Mesenchymal stem cell (in vitro differentiated cells and primary cell): ENCODE measurements at places on chromosomes 4 and X.

DNA sequence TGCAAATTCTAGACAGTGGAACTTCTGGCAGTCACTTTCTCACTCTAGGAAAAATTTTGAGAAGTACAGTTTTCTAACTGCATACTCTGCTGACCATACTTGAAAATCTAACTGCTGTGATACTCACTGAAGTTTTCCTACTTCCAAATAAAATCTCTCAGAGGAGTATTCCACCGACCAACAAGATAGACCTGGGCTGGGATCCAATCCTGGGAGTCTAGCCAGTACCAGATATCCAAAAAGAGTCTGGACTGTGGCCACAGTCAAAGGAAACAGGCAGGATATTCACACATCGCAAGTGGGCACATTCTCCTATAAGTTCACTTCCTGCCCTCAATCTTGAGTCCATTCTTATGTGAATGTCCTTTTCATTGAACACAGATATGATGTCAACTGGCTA lies 1138.7 kb upstream of the PCDH7 start:
- no peak for DNase-seq

DNA sequence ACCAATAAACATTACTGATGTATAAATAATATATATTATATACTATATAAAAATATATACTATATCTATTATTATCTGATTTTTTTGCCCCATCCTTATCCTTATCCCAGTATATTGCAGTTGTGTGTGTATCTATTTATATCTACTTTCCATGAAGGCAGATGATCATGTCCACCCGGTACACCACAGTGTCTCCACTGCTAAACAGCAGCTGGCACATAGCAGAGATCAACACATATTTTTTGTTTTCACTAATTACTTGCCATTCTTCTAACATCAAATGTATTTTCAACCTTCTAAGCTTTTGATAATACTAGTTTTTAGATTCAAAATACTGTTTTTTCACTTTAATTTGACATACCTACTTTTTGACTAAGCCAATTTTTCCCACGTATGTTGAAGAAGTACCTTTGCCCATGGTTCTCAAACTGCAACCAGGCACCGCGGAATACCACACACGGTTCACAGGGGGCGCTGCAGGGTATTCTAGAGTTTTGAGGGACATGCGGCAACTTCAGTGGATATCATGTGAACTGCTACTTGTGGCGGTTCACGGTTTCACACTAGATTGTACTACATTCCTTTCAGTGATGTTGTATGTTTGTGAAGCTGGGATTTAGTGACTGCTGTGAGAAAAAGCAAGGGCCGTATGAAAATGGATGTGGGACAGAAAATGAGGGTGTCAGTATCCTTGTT lies 182.5 kb upstream of the NPY2R start:
- DNase-seq = no peak

DNA sequence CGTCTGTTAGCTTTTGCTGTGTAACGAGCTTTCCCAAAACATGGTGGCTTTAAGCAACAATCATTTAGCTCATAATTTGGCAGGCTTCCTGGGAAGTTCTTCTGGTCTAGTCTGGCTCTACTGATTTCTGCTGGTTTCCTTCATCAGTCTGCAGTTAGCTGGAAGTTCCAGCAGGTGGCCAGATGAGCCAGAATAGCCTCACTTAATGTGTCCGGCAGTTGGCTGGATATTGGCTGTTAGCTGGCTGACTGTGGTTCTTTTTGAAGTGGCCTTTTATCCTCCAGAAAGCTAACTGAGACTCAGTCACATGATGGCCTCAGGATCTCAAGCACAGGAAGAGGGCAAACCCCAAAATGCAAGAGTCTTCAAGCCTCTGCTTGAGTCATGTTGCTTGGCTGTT lies 34.9 kb downstream of the FTHL17 start:
- peak; percentile 52 for DNase-seq

GRCh38 chr4:123088501-123088900 lies 166.1 kb upstream of the NUDT6 start:
- no peak for DNase-seq
